ENCODE measurements at places on chromosomes 7 and 10.

DNA sequence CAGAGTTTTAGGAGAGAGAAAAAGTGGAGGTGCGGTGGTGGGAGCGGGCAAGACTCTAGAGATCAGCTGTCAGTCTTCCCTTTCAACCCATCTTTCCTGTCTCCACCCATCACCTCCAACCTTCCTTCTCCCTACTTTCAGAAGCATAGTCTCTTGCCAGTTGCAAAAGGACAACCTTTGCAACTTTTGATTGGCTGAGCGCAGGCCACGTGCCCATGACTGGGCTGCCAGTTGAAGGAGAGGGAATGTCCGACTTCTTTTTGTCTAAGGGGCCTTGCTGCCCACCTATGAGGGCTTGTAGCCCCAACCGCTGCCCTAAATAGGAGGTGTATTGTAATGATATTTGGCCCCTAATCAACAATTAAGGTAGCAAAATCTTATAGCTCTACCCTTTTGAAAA is 12.6 kb downstream of the CYP26A1 start:
- DNase-seq: no peak

- no peak for DNase-seq
Measured at GRCh38 chr10:47254611-47255010, 45.4 kb upstream of the GDF10 start.

DNA sequence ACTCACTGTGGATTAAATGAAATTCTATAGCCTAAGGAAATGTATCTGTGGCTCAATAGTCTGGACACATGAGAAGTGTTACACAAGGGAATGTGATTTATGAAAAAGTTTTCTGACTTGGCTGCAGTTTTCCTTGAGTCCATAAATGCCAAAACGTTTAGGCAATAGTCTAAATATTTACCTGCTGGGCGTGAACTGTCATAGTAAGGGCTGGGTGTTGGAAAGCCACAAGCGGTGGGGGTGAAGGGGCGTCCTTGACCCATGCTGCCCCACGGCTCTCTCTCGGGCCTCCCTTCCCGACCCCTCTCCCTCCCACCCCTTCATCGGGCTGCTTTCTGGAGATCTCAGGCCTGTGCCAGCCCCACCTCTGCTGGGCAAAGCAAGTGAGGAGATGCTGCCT is 223.7 kb downstream of the BUB3 start:
- no peak for DNase-seq

GRCh38 chr7:3326246-3326645 is 25.2 kb downstream of the SDK1 start:
- DNase-seq: no peak

GRCh38 chr10:100014071-100014762 is 4.5 kb upstream of the DNMBP start:
- DNase-seq: no peak

DNA sequence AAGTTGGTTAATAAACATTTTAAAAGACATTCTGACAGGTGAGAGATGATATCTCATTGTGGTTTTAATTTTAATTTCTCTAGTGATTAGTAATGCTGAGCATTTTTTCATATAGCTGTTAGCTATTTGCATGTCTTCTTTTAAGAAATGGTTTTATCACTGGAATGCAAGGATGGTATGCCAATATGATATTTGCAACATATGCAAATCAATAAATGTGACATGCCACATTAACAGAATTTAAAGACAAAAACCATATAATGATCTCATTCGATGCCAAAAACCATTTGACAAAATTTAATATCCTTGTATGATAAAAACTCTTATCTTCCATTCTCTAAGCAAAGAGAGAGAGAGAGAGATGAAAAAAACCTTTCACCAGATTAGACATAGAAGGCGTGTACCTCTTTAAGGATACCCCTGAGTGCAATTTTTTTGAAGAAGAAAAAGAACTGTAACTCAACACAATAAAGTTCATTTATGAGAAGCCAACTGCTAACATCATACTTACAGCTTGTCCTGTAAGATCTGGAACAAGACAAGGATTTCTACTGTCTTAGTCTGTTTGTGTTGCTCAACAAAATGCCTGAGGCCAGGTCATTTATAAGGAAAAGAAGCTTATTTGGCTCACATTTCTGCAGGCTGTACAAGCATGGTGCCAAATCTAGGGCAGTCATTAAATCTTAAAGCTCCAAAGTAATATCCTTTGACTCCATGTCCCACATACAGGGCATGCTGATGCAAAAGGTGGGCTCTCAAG is 39.7 kb upstream of the ZMYND11 start:
- DNase-seq: no peak

DNA sequence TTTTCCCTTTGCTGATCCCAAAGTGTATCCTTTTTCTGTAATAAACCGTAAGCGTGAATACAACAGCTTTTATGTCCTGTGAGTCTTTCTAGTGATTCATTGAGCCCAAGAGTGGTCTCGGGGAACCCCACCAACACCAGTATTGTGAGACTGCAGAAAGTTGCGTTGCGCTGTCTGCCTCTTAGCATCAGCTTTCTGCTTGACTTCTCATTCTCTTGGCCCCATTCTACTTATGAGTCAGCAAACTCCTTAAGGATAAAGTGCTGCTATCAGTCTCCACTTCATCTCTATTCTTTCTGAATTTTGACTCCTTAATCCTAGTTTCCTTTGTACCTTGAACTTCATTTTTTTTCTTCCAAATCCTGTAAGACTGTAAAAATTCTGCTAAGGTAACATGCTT is 184.3 kb upstream of the MBL2 start:
- no peak for DNase-seq

GRCh38 chr10:26214551-26215395 is 1.8 kb upstream of the GAD2 start:
- DNase-seq: no peak

DNA sequence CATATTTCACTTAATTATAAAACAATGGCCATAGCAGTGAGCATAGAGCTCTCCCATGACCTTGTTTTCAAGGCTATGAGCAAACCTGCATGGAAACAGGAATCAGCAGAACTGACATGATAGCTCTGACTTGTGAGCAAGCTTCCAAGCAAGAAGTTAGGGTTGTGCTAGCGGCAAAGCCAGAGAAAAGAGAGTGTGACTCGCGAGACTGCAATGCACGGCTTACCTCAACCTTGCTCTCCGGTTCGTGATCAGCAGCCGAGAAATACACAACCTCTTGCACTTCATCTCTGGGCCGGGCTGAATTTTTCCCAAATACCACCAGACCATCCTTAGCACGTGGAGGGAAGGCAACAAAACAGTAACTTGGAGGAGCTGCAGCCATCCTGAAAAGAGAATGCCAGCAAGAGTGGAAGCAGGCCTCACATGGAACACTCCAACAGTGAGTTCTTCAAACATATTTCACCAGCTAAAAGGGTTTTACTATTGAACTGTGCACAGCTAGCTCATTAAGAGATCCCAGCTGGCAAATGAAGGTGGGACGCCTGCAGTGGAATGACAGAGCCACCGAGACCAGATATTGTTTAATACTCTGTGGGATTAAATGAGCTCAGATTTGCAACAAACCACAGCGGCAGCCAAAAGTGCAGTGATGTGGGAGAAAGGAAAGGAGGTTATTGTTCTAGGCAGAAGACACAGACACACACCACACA is 20.8 kb downstream of the SCRN1 start:
- no peak for DNase-seq

GRCh38 chr7:93728292-93728691 is 153.8 kb upstream of the CALCR start:
- DNase-seq: no peak

DNA sequence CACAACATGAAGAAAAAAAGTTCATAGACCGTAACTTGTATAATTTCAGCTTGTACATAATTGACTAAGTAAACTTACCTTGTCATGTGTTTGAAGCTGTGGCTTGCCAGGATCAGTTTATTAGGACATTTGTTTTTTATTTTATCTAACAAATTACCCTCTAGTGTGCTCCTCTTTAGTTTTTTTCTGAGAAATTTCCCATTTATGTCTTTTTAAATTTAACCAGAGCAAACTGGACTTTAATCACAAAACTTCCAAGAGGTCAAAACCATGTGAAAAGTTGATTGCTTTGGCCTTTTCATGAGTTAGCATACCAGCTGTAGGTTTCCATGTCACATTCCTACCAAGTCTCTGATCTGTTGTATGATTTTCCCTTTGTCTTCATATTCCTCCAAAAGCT is 42.5 kb downstream of the ZRANB1 start:
- DNase-seq: no peak

DNA sequence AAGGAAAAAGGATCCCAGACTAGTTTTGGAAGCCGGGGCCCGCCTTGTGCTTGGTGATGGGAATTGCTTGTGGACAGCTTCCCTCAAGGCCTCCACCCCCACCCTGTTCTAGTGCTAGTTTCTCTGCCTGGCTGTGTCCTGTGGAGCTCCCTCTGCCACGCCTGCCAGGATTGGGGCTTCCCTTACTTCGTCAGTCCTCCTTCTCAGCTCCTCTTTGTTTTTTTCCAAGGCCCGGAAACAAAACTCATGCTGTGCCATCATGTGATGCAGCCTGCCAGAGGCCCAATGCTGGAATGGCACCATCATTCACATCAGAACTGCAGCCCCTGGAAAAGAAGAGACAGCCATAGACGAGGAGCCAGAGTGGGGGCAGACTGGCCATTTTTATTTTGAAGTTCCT is 11.2 kb downstream of the YKT6 start:
- DNase-seq: no peak

- DNase-seq: no peak
Measured at GRCh38 chr10:87661861-87662785, 2.4 kb downstream of the PAPSS2 start.

- DNase-seq: no peak
Measured at GRCh38 chr7:80499350-80499953, 12.4 kb downstream of the GNAT3 start.

DNA sequence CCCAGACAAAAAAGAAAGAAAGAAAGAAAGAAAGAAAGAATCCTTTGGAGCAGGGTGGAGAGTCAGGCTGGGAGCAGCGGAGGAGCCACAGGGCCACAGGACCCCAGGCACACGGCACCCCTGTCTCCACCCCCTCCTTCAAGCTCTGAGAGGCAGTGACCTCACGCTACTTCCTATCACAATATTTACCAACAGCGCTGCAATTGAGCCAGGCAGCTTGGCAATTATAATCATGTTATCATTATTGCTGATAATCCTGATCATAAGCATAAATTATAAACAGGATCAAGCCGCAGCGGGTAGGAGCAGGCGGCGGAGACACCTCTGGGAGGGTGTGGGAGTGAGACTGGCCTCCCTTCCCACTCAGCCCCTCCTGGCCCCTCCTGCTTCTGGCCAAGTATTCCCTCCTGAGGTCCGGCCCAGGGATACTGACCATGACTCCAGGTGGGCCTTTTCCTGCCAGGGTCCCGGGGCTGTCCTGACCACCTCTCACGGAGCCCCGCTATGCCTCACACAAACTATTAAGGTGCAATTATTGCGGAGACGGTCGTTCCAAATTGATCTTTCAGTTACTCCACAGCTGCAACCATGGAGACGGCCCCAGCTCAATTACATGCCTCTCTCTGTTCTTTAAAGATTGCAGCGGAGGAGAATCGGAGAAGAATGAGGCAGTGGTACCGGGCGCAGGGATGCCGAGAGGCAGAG is 10.0 kb upstream of the GTF2IRD1 start:
- no peak for DNase-seq

DNA sequence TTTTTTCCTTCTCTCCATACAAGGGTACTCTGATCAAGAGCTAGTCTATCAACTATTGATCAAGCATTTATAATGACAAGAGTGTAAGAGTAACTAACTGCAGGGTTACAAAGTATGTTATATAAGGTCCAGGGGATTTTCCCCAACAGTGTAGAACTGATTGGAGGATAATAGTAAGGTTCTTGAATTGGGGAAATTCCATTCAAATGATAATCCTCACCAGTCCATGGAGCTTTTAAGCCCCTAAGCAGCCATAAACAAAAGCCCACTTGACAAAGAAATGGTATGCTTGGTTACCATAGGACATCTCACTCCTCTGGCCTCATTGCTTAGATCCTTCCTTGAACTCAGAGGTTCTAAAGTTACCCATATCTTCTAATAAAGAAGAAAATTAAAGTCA is 8.2 kb downstream of the YME1L1 start:
- no peak for DNase-seq

DNA sequence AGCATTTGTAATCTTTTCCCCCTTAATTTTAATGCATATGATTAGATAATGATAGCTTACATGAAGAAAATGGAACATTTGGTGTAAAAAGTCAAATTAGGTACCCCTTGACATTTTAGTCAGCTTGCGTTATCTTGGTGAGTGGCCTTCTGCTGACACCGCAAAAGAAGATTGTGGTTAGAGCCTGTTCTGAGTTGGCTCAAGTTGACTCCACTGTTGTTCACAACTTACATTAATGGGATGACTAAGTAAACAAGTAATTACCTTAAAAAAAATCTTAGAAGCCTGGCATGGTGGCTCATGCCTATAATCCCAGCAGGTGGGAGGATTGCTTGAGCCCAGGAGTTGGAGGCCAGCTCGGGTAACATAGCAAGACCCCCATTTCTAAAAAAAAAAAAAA is 24.2 kb downstream of the TRRAP start:
- no peak for DNase-seq

DNA sequence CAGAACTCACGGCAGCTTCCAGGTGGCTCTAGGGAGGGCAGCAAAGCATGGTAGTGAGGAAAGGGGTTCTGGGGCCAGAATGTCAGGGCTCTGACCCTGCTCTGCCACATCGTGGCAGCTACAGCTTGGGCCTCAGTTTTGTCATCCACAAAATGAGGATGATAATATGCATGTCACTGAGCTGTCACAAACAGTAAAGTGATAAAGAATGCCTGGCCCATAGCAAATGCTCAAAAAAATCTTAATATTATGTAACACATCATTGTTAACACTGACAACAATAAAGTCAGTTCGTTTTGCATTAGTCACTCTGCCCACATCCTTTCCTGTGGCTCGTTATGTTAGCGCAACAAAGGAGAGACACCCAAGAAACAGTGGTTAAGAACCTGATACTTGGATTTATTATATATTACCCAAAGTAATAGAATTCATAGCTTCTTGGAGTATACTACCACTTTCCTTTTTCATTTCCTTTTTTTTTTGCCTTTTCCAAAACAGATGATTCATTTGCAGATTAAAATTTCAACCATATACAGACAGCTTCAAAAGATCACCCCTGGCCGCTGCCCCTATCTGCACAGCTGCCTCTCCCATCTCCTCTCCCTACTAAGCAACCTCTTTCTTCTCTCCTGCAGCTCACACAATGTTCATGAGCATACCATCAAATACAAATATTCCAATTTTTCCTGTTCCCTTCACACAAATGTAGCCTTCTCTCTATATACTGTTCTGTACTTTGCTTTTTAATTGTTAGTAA is 45.5 kb upstream of the DDC start:
- DNase-seq: no peak

DNA sequence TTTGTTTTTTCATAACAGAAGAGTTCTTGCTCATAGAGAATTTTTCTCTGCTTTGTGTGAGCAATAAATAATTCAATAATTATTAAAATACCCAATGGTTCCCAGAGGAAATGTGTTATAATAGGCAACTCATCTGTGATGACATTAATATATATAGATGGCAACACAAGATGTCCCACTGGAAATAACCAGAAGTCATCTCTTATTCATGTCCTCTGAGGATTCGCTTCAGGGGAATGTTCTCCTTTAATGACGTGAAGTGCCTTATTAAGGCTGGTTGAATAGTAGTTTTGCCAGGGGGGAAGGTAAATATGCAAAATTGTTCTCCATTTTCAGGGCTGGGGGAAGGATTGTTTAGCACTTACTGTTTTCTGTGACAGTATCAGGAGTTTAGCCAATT is 3.1 kb downstream of the SLC39A12 start:
- DNase-seq: no peak

GRCh38 chr7:41367967-41368882 is 334.7 kb downstream of the INHBA start:
- no peak for DNase-seq

- DNase-seq: peak; percentile 75
Measured at GRCh38 chr7:99380823-99381663, 6.5 kb downstream of the ARPC1B start.

Data from stimulated activated CD8-positive, alpha-beta memory T cell treated with anti-CD3 and anti-CD28 coated beads, Interleukin-15, amount 100 ng/mL, for 1 hour (primary cell).